NCI-H2029 treated with DMSO at 0.1 percent for 48 hours (cell line): ENCODE measurements at places on chromosomes 5 and 9.
A peak's percentile ranks its signal among the peaks of the same experiment; 100 is the strongest.

DNA sequence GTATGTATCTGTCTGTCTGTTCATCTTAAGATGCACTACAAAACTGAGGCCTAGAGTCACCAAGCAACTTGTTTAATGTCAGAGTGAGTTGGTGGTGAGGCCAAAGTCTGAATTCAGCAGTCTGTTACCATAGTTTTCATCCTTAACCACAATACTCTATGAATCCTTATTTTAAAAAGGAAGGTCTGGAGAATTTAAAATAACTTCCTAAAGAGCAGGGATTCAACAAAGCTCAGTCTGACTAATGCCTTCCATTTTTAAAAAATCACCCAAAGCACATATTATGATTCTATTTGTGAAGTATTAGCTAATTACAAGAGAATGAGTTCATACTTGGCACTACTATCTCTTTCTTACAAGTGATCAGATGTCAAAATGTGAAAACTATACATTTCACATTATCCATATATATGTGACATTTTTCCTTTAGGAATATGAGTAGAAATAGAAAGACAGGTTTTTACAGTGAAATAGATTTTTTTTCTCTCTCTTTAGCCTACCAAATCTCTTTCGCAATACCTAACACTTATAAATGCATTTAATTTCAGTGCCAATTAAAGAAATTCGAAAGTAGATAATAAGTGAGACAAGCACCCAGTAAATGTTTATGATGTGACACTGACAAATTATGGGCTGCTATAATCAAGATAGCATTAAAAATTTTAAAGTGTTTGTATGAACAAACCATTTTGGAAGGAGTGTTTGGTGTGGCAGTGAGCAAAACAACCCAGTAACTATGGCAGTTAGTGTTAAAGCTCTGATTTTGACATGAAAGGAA, 102.3 kb upstream of the CDKN2B start:
- no peak for DNase-seq

- no peak for DNase-seq
These were observed 50.2 kb upstream of the ZBTB43 start for GRCh38 chr9:126754436-126755316.

- no peak for DNase-seq
These were observed 154.9 kb downstream of the FGF18 start for GRCh38 chr5:171574376-171574775.

DNA sequence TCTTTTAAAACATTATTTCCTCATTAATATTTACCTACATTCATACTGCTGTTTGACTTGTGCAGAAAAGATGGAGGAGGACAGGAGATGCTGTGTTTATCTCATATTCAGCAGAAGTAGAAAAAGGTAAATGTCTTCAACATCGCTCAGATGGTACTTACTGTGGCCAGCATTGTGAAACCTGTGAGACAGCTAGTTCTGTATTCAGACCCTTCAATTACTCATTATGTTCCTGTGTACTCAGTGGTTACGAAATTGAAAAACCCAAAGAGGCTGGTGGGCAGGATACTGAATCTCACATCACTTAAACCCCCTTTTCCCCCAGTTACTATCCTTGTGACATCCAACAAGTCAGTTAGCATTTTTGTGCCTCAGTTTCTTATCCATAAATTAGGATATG, 216.0 kb downstream of the KDM4C start:
- DNase-seq = no peak

GRCh38 chr5:14557203-14557770, 24.3 kb upstream of the OTULINL start:
- no peak for DNase-seq

DNA sequence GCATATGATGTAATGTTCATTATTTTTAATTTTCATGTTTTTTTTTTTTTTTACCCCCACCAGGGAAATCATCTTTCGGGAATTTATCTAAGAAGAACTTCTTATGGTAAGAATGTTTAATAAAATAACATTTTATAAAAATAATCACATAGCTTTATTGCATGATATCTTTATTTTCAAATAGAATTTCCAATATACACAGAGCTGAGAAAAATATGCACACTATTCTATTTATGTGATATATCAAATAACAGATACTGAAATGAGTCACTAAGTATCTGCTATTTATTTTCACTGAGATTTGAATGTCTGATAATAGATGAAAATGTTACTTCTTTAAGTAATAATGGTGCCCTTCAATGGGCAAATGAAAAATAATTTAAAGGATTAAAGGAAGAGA, 1217.3 kb downstream of the MAT2B start:
- no peak for DNase-seq

GRCh38 chr5:142630927-142631539, 54.9 kb downstream of the FGF1 start:
- no peak for DNase-seq

DNA sequence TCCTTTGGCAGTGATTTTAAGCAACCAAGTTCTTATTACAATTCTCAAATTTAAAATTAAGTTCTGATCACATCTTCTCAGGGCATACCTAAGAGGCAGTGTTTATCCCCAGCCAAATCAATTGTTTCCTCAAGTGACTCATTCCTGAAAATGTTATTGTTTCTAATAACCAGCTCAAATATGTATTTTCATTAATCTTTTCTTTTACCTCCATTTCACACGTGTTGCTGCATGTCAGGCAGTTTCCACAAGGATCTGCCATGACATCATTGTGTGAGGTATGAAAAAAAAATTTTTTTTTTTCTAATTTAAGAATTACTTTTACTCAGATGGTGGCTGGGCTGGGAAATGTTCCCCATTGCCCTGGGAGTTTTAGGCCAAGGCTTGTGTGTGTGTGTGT, 113.0 kb upstream of the NTRK2 start:
- no peak for DNase-seq

- no peak for DNase-seq
These were observed 165.0 kb downstream of the DAB2IP start for GRCh38 chr9:121816449-121816817.

- no peak for DNase-seq
These were observed 996.4 kb upstream of the WWC1 start for GRCh38 chr5:167294882-167295680.

DNA sequence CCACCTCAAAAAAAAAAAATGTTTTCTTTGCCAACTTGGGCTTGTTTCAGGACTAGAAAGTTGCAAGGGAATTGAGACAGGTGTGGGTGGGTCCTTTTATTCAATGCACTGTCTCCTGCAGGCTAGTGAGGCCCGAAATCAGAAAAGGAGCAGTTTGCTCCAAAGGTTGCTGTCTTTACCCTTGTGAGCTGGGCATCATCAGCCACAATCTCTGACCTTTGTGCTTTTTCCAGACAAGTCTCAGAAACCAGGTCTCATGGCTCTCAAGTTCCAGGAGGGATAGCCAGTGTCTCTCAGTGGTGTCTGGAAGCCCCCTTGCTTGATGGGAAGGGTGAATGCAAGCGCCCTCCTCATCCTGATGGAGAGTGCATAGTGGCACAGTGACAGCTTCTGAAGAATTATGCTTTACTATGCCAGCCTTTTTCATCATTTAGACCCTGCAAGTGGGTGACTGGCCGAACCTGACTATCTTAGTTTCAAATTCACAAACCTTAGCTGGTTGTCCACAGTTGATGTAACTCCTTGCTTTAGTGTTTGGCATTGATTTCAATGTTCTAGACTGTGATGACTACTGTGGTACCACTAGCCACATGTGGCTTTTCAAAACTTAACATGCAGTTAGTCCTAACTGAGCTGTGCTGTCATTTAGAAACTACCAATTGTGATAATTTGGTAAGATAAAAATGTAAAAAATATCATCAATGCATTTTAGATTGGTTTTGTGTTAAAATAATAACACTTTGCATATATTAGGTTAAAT, 468.6 kb downstream of the GADD45G start:
- no peak for DNase-seq

- DNase-seq = no peak
These were observed 226.4 kb downstream of the EFNA5 start for GRCh38 chr5:107444300-107444699.

- DNase-seq = no peak
These were observed 119.8 kb downstream of the LPAR1 start for GRCh38 chr9:110918316-110919049.

- peak; percentile 34 for DNase-seq
These were observed 150.1 kb downstream of the OSTF1 start for GRCh38 chr9:75238311-75238976.

DNA sequence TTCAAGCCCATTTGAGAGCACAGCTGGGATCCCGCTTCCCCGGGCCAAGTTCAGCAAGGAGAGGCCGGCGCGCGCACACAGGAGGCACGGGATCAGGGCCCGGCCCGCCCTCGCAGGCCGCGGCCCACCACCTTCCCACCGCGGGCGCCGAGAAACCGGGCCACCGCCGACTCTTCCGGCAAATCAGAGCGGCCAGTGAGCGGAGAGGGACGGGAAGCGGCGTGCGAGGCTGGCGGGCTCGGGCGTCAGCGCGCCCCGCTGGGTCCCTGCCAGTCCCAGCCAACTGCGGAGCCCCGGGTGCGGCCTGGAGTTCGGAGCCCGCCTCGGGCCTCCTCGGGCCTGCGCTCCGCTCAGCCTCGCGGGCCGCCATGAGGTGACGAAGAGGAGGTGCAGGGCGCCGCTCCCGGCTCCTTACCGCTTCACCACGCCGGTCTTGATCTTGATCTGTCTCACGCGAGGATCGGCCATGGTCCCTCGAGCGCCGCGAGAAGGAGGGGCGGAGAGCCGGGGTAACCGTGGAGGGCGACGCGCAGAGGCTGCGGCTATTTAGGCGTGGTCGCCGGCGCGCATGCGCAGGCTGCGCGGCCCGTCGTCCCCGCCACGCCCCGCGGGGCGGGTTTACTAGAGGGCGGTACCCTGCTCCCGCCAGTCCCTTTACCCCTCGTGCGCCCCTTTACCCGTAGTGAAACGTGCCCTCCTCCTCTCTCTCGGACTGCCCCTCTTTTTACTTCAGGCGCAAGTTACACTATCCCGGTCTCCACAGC, at the start of gene TBCA:
Gene TBCA, minus strand, starts transcription at position 550 of the 764 bp plus-strand sequence. Its CDS starts 82 bp downstream, at position 468.
- peak; percentile 54 for DNase-seq

- no peak for DNase-seq
These were observed 479.4 kb downstream of the CDK5RAP2 start for GRCh38 chr9:120100595-120100994.

- DNase-seq = no peak
These were observed 369 bp downstream of the OCLN start for GRCh38 chr5:69492923-69493395.

- DNase-seq = peak; percentile 48
These were observed 952 bp upstream of the AMACR start for GRCh38 chr5:34008802-34009201.

- DNase-seq = peak; percentile 78
These were observed 42.8 kb upstream of the PDE8B start for GRCh38 chr5:77167695-77168121.

DNA sequence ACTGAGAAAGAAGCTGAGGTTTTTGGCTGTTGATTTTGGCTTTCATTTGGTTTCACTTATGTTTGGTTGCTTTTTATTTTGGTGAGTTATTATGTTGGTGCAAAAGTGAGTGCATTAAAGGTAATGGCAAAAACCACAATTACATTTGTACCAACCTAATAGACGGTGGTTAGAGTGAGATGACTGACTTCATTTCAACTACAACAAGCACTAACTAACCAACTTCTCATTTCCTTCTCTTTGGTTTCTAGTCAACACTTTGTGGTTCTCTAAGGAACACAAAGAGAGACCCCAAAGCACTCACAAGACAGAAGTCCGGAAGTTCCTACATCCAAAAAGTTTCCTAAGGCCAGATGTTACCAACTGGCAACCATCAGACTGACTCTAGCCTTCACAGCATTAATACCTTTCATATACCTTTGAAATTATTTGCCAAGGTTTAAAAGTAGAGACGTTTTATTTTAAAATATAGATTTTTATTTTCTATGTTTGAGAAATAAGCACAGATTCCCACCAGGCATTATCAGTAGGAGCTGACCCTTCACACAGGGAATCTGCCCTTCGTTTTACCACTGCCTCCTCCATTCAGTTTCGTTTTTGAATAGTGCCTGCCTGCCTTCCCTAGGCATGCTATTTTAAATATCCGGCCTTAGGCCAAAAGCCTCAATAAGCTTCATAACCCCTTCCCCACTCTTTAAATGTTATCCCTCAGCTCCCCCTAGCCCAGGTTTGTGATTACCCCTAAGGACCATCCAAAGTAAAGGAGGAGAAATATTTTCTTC, 301.1 kb upstream of the PTGER4 start:
- no peak for DNase-seq

GRCh38 chr5:139725073-139725830, 70.4 kb upstream of the PSD2 start:
- no peak for DNase-seq

GRCh38 chr9:128701227-128701854, 962 bp upstream of the PKN3 start:
- no peak for DNase-seq

GRCh38 chr5:168601972-168602371, 22.8 kb upstream of the PANK3 start:
- no peak for DNase-seq

DNA sequence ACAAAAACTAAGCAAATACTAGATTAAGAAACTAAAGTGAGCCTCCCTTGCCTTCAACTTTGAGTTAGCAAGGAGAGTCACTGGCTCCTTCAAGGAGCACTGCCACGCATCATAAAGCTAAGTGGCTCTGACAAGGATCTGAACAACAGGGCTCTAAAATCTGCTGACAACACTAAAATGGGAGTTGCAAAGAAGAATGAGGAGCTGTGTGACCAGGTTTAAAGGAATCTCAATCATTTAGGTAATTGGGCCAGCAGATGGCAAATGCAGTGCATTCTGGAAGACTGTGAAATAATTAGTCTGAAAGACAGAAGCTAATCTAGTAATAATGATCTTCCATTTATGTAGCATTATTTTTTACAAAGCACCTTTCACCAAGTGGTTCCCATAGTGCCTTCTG, 297.0 kb upstream of the TAS2R1 start:
- no peak for DNase-seq

- DNase-seq = no peak
These were observed 94.3 kb upstream of the EQTN start for GRCh38 chr9:27391040-27391895.

GRCh38 chr5:94802450-94802849, 184.0 kb downstream of the SLF1 start:
- no peak for DNase-seq

DNA sequence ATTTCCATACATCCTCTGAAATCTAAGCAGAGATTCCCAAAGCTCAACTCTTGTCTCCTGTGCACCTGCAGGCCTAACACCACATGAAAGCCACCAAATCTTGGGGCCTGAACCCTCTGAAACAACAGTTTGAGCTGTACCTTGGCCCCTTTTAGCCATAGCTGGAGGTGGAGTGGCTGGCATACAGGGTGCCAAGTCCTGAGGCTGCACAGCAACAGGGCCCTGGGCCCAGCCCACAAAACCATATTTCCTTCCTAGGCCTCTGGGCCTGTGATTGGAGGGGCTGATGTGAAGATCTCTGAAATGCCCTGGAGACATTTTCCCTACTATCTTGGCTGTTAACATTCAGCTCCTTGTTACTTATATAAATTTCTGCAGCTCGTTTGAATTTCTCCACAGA, 26.5 kb downstream of the DOCK2 start:
- DNase-seq = no peak

GRCh38 chr9:130939405-130940026, 469 bp upstream of the FIBCD1 start:
- no peak for DNase-seq

GRCh38 chr5:100654895-100655294, 119.7 kb downstream of the FAM174A start:
- DNase-seq = no peak
